ACHN (cell line): ENCODE measurements at places on chromosomes 6 and 20.

- DNase-seq: no peak
Observed at GRCh38 chr6:127453845-127454619, 5.2 kb downstream of the KIAA0408 start.

- DNase-seq: no peak
Observed at GRCh38 chr6:150514806-150515380, 84.8 kb upstream of the PLEKHG1 start.

GRCh38 chr20:24109537-24109936 is 121.0 kb upstream of the GGTLC1 start:
- DNase-seq: no peak

GRCh38 chr20:21166801-21167200 is 40.9 kb downstream of the KIZ start:
- DNase-seq: no peak

GRCh38 chr20:37567671-37568588 is 40.3 kb upstream of the BLCAP start:
- no peak for DNase-seq

DNA sequence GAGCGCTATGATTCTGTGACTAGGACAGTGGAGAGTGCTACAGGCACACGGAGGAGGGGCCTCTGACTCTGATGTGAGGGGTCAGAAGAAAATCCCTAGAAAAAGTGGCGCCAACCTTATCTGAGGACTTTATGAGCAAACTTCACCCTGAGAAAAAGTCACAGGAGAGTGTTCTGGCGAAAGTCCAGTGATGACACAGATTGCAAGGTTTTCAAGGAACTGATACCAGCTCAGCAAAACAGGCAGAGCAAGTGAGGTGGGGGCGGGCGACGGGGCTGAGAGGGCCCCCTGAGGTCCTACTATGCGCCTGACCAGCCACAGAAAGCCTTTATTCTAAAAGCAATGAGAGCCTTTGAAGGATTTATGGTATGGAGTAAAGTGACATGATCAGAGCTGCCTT is 73.3 kb downstream of the SLC22A23 start:
- DNase-seq: no peak

- DNase-seq: no peak
Observed at GRCh38 chr6:138787138-138787537, 8.7 kb upstream of the ECT2L start.

DNA sequence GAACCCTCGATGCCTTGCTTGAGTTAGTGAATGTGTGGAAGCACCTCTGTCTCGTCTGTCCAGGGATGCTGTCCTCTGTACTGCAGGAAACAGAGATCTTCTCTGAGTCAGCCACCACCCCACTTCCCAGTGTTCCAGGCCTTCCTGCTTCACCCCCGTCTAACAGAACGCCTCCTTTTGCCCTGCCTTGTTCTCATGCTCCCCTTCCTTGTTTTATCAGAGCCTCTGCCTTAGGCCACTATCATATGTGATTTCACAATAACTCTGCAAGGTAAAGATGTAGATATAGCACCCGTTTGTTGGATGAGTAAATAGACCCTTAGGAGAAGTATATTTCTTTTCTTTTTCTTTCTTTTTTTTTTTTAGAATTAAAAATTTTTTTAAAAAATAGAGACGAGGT is 106.7 kb upstream of the CLDN20 start:
- no peak for DNase-seq

GRCh38 chr6:111573131-111573883 is 32.4 kb downstream of the TRAF3IP2 start:
- peak; percentile 24 for DNase-seq

DNA sequence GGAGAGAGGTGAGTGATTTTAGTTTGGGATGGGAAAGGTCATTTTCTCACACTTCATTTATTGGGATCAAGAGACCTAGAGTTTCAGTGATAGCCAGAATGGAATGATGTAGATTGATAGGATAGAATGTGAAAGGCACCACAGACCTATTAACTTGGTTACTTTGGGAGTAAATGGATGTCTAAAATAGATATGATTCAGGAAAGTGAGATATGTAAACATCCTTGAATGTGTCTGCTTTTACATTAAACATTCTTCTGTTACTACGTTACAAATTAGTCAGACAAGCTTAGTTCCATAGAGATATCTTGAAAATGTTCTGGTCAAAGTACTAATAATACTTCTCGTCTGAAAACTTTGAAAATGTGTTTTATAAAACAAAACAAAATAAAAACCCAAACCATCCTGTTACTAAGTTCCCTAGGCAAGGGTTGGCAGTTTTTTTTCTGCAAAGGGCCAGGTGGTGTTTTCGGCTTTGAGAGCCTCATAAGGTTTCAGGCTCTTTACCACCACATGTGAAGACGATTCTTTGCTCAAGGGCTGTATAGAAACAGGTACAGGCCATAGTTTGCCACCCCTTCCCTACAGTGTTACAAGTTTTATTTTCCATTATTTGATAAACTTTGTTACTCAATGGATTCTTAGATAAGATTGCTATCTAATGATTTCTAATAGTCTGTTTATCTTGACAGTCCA is 3.4 kb downstream of the CYB5R4 start:
- no peak for DNase-seq

DNA sequence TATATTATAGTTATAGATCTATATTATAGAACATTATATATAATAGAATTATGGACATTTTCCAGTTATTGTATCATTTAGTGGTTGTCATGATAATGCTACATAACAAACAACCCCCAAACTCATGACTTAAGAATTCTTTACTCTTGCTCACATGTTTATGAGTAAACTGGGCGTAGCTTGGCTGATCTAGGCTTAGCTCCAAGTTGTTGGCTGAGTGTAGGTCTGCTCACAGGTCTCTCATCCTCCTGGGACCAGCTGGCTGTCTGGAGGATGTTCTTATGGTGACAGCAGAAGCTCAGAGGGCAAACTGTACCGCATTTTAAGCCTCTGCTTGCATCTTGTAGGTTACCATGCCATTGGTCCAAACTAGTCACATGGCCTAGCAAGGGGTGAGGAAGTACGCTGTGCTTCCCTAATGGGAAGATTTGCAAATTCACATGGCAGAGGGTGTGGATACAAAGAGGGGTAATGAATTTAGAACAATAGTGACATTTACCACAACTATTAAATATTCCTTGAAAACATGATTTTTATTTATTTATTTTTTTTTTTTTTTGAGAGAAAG is 34.2 kb downstream of the ARHGAP40 start:
- no peak for DNase-seq

DNA sequence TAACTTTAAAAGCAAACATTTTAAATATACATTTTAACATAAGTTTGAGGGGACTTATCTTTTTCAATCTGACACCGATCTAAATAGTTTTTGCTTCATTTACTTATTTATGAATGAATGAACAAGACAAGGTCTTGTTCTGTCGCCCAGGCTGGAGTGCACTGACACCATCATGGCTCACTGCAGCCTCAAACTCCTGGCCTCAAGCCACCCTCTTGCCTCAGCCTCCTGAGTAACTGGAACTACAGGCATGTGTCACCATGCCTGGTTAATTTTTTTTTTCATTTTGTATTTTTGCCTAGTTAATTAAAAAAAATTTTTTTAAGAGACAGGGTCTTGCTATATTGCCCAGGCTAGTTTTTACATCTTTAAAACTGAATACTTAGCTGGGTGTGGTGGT is 25.4 kb downstream of the FBXO9 start:
- no peak for DNase-seq

DNA sequence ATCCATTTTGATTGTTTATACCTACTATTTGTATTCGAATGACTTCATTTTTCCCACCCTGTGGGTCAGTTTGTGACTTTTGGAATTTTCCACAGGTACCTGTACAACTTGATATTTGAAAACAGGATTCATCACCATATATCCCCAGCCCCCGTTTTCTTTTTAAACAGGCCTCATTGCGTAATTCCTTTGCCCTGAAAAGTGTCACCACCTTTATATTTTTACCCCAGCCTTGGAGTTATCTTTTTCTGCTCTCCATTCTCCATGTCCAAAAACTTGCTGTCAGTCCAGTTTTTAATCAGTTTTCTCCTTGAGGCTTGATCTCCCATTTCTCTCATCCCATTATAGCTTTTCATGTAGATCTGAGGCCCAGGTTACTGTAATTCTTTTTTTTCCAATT is 16.6 kb downstream of the ZKSCAN8 start:
- no peak for DNase-seq

GRCh38 chr20:55744896-55745295 is 260.4 kb downstream of the CBLN4 start:
- DNase-seq: no peak

DNA sequence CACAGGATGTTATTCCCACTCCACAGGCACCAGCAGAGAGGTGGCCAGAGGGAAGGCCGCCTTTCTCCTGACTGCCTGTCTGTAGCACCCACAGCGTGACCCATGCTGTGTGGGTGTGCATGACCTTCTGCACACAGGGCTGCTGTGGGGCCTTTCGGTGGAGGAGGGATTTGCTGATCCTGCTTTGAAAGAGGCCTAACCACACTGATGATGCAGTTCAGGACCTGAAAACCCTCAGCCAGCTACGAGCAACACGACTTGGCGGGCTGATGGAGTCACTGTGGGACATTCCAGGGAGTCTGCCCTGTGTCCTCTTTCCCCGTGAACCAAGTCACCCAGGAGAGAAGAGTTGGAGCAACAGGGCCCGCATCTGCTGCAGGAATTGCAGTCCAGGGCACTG is 49.1 kb downstream of the SYTL3 start:
- no peak for DNase-seq

DNA sequence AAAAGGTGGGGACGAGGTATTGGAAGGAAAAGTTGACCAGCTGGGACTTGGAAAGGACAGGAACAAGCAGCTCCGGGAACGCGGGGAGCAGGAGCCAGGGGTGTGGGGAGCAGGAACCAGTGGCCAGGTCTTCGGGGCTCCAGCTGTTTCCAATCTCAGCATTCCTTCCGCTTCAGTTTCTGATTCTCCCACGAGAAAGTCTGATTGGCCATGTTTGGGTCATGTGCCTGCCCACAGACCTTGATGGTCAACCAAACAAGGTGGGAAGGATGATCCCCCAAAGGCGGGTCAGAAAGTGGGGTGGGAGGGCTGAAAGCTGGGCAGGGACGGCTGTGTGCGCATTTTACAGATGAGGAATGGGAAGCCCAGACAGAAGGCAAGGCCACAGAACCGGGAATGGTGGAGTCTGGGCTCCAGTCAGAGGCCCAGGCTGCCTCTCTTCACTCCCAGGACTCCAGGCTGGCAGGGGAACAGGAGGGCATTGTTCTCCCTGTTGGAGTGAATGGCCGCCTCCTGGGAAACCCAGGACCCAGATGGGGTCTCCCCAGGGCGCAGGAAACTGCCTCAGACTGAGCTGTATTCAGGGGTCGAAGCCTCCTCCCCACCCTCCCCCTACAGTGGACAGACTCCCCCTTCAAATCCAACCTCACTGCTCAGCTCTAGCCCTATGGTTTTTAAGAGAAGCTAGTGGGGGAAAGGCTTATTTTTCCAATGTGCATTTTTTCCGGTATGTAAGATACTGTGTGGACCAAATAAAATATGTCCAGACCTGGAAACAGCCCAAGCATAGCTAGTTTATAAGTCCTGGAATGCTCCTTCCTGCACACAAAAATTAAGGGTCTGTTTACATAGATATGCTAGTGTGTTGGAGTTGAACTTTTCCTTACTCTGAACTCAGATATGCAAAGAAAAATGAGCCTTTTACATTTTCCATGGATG is 12.2 kb upstream of the PTGIS start:
- no peak for DNase-seq

- no peak for DNase-seq
Observed at GRCh38 chr6:30700340-30700739, 9.6 kb upstream of the NRM start.

DNA sequence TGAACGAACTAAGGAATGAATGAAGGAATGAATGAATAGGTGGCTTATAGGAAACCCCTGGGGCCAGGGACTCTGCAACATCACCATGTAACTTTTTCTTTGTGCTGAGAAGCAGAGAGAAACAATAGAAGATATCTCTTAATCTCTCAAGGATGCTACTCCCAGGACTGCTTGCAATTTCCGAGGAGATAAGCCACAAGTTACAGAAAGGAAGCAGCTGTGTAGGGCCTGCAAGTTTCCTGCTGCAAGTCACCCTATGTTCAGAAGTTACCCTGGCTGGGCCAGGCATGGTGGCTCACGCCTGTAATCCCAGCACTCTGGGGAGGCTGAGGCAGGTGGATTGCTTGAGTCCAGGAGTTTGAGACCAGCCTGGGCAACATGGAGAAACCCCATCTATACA is 7.3 kb upstream of the MAVS start:
- DNase-seq: no peak

DNA sequence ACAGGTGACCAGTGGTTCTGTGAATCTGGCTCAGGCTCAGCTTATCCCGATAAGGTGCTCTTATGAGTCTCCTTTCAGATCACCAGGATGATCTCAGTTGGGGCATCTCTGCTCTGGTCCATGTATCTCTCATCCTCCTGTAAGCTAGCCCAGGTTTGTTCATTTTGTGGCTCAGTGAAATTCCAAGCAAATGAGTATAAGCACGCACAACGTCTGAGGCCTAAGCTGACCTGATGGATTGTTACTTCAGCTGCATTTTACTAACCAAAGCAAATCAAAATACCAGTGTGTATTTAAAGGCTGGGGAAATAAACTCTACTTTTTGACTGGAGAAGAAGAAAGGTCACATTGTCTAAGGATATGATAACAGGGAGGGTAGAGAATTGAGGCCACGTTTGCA is 551.0 kb upstream of the BTBD3 start:
- no peak for DNase-seq

DNA sequence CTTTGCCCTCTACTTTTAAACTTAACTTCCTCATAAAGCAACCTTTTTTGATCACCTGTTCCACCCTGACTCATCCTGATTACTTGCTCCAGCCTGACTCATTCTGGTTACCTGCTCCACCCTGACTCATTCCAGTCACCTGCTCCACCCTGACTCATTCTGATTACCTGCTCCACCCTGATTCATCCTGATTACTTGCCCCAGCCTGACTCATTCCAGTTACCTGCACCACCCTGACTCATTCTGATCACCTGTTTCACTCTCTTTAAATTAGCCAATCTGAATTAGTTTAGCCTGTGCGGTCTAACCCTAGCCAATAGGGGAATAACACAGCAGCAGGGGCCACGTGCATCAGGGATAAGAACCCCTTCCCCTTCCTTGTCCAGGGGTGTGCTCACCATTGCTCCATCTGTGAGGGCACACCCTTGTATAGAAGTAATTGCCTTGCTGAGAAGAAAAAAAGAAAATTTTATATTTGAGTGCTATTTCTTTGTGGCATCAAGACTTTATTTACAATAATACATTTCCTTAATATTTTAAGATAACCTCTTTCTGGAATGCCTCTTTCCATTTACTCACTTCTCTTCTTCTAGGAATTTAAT is 17.9 kb downstream of the HLA-G start:
- DNase-seq: no peak

DNA sequence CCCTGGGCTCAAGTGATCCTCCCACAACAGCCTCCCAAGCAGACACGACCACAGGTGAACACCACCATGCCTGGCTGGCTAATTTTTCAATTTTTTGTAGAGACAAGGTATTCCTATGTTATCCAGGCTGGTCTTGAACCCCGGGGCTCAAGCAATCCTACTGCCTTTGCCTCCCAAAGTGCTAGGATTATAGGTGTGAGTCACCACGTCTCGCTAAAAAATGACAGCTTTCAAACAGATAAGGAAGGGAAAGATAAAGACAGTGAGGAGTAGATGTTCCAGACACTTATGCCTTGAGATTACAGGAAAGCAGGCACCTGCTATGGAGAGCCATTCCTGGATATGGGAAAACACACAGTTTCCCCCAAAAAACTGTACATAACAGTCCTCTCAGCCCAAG is 40.9 kb upstream of the SLA2 start:
- no peak for DNase-seq
